ENCODE measurements at places on chromosomes 11 and 22.

GRCh38 chr22:27750584-27751265 lies 50.8 kb downstream of the MN1 start:
- no peak overlapping the region for H3K27ac ChIP-seq
- no peak for DNase-seq
- no peaks in the 10 kb centered on the region for H3K27me3 ChIP-seq
- no peak overlapping the region for H3K4me3 ChIP-seq

DNA sequence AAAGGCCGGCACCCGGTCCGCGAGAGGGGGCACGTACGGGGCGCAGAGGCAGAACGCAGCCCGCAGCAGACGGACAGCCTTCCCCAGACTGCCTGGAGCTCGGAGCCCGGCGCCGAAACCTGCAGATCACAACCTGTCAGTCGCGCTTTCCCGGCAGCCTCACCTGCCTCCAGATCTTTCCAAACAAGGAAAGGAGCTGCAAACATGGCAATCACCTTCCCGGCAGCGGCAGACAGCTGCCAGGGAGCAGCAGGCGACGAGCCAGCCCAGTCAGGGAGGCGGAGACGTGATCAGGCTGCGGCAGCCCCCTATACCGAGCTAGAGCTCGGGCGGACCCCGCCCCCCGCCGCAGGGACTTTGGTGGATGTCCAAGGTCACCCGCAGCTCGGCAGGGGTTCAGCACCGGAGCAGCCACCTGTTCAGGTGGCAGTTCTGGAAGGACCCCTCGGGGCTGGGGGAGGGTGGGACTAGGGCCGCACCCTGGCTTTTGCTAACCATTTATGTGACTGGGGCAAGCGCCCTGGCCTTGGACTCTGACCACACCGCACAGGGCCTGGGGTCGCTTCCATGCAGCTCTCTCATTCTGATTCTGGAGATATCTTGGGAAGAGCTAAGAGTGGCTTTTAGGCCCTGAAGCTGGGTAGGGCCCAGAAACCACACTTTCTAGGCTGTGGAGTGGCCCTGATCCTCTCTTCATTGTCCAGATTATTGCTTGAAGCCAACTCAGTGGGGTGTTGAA lies 143.8 kb downstream of the NECTIN1 start:
- peak overlapping the region; percentile 55 for H3K4me3 ChIP-seq
- peaks cover 63% of the 10 kb centered on the region for H3K27me3 ChIP-seq
- H3K4me1 ChIP-seq = peaks cover 6% of the 10 kb centered on the region
- DNase-seq = peak; percentile 22

DNA sequence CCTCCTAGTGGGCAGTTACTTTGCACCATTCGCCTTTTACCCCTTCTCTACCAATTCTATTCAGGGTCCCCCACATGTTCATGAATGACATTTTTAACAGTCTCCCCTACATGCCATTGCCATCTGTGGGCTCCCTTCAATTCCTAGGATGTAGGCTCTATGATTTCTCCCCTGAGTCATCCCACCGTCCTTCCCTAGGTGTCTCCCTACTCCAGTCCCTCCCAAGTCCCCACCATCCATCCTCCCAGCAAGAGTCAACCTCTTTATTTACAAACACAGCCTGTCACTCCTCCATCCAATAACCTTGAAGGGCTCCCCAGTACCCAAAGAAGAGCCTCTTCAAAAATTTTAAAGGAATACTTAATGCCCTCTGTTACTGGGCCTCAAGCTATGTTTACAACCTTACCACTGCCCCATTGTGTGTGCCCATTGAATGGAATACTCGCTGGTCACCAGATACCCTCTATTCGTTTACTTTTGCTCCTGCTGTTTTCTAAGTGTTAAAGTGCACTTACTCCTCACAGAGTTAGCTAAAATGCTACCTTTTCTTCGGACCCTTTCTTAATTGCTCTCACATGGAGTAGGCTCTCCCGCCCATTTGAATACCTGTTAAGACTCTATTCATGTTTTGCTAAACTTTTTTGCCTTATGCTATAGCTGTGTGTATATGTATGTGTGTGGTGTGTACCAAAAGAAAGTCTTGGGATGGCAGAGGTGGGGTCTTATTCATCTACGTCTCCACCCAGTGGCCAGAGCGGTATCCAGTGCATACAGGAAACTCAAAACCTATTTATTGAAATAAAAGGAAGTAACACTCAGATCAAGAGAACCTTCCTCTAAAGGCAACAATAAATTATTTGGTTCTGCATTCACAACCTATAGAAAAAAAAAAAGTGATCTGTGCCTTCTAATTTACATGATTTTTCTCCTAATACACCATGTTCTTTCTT lies 235.8 kb upstream of the CCDC90B start:
- H3K36me3 ChIP-seq = no peaks in the 10 kb centered on the region
- no peak overlapping the region for H3K27ac ChIP-seq
- H3K4me3 ChIP-seq = no peak overlapping the region
- no peaks in the 10 kb centered on the region for H3K4me1 ChIP-seq

GRCh38 chr11:108697872-108698473 lies 33.1 kb downstream of the DDX10 start:
- H3K36me3 ChIP-seq = peaks cover 31% of the 10 kb centered on the region
- H3K27ac ChIP-seq = no peak overlapping the region
- DNase-seq = peak; percentile 23
- no peaks in the 10 kb centered on the region for H3K27me3 ChIP-seq
- no peaks in the 10 kb centered on the region for H3K4me1 ChIP-seq
- no peak overlapping the region for H3K4me3 ChIP-seq

DNA sequence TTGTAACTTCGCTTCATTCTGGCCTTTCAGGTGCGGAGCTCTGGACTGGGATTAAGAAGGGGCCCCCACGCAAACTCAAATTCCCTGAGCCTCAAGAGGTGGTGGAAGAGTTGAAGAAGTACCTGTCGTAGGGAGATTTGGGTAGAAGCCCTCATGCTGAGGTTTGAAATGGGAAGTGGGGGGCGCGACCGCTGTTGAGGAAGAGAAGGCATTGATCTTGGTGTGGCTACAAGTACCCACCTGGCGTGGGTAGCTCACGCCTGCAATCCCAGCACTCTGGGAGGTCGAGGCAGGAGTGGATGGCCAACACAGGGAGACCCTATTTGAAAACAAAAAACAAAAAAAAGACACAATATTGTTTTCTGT lies 779 bp downstream of the SELENOH start:
- H3K27ac ChIP-seq = peak overlapping the region; percentile 92
- no peaks in the 10 kb centered on the region for H3K27me3 ChIP-seq
- H3K4me3 ChIP-seq = peak overlapping the region; percentile 77
- peaks cover 22% of the 10 kb centered on the region for H3K4me1 ChIP-seq
- DNase-seq = no peak
